ENCODE measurements at places on chromosomes 1 and 21.

DNA sequence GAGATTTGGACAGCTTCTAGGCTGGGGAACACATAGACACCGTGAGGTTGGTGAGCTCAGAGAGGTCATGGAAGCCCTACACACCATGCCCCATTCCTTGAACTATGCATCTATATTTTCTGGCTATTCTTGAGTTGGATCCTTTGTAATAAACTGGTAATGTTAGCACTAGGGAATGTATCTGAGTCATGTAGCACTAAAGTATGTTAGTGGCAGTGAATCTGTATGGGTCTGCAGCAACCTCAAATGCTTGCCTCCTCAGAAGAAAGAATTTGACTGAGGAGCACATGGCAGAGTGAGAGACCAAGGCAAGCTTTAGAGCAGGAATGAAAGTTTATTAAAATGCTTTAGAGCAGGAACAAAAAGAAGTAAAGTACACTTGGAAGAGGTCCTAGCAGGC lies 43.7 kb upstream of the LRRC7 start:
- DNase-seq = no peak

DNA sequence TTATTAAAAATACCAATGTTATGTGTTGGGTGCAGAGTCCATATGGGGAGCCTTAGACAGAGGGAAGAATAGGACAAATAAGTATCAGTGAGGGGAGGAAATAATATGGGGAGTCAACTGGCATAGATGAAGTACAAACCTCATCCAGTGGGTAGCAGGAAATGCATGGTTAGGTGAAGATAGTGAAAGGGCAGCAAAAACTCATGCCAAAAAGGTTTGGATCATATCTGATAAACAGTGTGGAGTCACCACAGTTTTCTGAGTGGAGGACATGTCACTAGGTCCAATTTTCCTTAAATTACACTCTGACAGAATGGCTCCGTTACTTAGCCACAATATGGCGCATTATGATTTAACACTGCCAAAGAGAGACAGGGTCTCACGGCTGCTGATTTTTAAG lies 10.3 kb downstream of the DUSP23 start:
- DNase-seq = no peak

GRCh38 chr1:21750841-21751240 lies 32.1 kb downstream of the USP48 start:
- no peak for DNase-seq

GRCh38 chr1:55262822-55263221 lies 47.7 kb upstream of the USP24 start:
- no peak for DNase-seq

DNA sequence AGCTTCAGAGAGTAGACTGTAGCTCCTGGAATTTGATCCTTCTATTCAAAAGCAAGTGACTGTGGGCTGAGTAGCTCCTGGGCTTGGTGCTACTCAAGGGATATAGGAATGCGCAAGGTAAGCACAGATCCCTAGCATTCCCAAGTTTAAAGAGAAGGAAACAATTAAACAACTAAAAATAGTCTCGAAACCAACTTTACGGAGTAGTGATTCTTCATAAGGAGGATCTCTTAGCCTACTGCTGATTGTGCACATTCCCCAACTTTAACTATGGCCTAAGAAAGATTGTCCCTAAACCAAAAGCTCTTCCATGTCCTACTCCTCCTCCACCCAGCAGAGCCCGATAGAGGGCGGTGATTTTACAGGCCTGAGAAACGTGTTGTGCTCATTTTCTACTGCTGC lies 226.5 kb upstream of the CAMK1G start:
- no peak for DNase-seq

GRCh38 chr1:208835097-208835463 lies 590.9 kb upstream of the PLXNA2 start:
- no peak for DNase-seq
